ENCODE measurements at places on chromosomes 13 and 19. TPM values are rescaled to one million over a fixed set of nuclear protein-coding genes. Genes with fewer than 3 reads are reported as not detected.

Gene NDUFB7
- polyA plus RNA-seq: 131 TPM

Gene ALG5
- 67.2 TPM for polyA plus RNA-seq

Gene CBARP
- polyA plus RNA-seq: 1.7 TPM

Gene CATSPERD
- not detected for polyA plus RNA-seq

Gene PRR19
- polyA plus RNA-seq: 1.7 TPM

Gene PPM1N
- 0.56 TPM for polyA plus RNA-seq

Gene WASF3
- polyA plus RNA-seq: 46.8 TPM

Gene IGFL2
- polyA plus RNA-seq: 0.13 TPM

Gene SIGLEC12
- polyA plus RNA-seq: not detected

Gene SLC6A16
- 2.1 TPM for polyA plus RNA-seq

Gene ANKLE1
- 1.6 TPM for polyA plus RNA-seq

Gene OR7C2
- polyA plus RNA-seq: not detected

Gene IZUMO2
- polyA plus RNA-seq: 0.34 TPM

Measured in left renal pelvis (tissue), 4 donors.